Pericardium fibroblast (primary cell): ENCODE measurements at places on chromosomes 3 and 15. TPM values are rescaled to one million over a fixed set of nuclear protein-coding genes. Genes with fewer than 3 reads are reported as not detected.

Gene CCRL2
- not detected in 2 replicates for total RNA-seq

Gene SERPINI2
- total RNA-seq: not detected in 2 replicates

Gene RAB6B
- 0.09 and 0.82 TPM in 2 replicates for total RNA-seq

Gene KIF7
- 13.8 and 14.1 TPM in 2 replicates for total RNA-seq

Gene SMCO1
- not detected in 2 replicates for total RNA-seq
